Spinal cord (tissue), 10 donors: ENCODE measurements at places on chromosomes 6 and 20.
A peak's percentile ranks its signal among the peaks of the same experiment; 100 is the strongest.

- peak; percentile 77 for DNase-seq
These were observed 44.2 kb upstream of the MDGA1 start for GRCh38 chr6:37741757-37742400.

DNA sequence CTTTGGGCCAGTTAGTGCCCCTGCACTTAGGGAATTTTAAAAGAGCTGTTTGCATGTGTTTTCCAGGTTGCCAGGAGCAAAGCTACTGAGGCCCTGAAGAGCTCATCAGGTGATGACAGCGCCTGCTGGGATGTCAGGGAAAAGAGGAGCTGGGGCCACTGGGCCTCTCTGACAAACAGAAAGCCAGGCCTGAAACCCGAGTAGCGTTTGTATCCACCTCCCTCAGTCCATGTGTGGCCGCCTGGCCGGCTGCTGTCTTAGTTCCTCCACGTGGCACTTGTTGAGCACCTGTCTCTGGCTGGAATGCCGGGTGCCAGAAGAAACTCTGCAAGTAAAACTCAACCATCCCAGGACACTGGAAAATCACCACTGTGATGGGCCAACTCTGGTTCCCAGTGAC is 601.2 kb downstream of the CDH26 start:
- DNase-seq = no peak

DNA sequence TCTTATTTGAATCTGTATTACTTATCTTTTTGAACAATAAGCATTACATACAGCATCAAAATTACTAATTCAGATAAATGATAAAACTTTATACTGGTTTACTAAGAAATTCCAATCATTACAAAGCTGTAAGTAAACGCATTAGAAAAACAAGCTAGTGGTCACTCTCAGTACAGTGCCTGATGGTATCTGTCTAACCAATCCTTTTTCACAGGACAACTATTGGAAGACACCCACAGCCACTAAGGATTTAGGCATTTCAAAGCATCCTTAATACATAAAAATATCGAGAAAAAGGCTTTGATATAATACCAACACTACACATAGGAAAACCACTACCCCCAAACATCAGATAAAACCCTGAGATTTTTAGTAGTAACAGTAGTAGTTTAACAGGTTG is 2.6 kb downstream of the CD164 start:
- no peak for DNase-seq

- DNase-seq = no peak
These were observed 237.1 kb downstream of the ANKRD60 start for GRCh38 chr20:57991211-57991881.

- peak; percentile 23 for DNase-seq
These were observed 169.7 kb upstream of the TNFAIP3 start for GRCh38 chr6:137697267-137697938.
